ENCODE measurements at places on chromosomes 3 and 15.

DNA sequence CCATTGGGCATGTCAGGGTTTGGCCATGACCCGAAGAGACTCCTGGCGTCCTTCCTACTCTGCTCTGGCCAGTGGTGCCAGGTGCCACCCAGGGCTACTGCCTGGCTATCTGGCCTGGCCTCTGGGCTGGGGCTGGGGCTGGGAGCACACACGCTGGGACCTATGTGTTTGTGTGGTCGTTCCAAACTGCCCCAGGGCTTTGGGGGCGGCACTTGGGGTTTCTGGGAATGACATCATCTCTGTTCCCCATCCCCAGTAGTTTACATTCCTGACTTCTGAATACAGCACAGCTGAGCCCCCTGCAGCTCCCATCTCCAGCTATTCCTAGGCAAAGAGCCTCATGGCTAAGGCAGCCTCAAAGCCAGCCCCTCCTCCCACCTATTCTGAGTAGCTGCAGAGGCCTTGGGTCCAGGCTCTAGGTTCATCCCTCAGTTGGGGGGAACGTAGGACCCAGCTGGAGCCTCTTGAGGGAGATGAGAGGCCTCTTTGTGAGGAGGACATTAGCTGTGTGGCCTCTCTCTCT is 24.3 kb downstream of the PLEKHO2 start:
- DNase-seq, result no peak

GRCh38 chr3:156341831-156342416 is 213.0 kb downstream of the SSR3 start:
- DNase-seq, result no peak

GRCh38 chr15:34837246-34838016 is 42.1 kb upstream of the ACTC1 start:
- no peak for DNase-seq

GRCh38 chr3:76456322-76456721 is 583.6 kb upstream of the ROBO2 start:
- no peak for DNase-seq

- no peak for DNase-seq
Observed at GRCh38 chr15:58755956-58756355, 6.4 kb upstream of the ADAM10 start.

All from head of caudate nucleus (tissue), 42 donors.